Spinal cord (tissue), 10 donors: ENCODE measurements at places on chromosomes 3 and 15. TPM values are rescaled to one million over a fixed set of nuclear protein-coding genes. Genes with fewer than 3 reads are reported as not detected.

ROBO2 gene
- total RNA-seq, result 75.0 TPM

CIDEC gene
- total RNA-seq, result not detected

- H3K27me3 ChIP-seq, result no peaks in the 10 kb centered on the region
- no peak overlapping the region for H3K27ac ChIP-seq
- no peak overlapping the region for H3K4me3 ChIP-seq
- H3K4me1 ChIP-seq, result no peaks in the 10 kb centered on the region
Observed at GRCh38 chr15:70576696-70577095, 186.7 kb downstream of the UACA start.

- peaks cover 3% of the 10 kb centered on the region for H3K27me3 ChIP-seq
- no peak overlapping the region for H3K4me3 ChIP-seq
- H3K27ac ChIP-seq, result no peak overlapping the region
- H3K36me3 ChIP-seq, result no peaks in the 10 kb centered on the region
Observed at GRCh38 chr15:74212494-74212893, 9.9 kb upstream of the STRA6 start.

- no peak for DNase-seq
- no peaks in the 10 kb centered on the region for H3K4me1 ChIP-seq
- no peak overlapping the region for H3K27ac ChIP-seq
- no peaks in the 10 kb centered on the region for H3K36me3 ChIP-seq
Observed at GRCh38 chr3:17052363-17052762, 167.6 kb downstream of the PLCL2 start.

GRCh38 chr3:71132995-71133730 lies 450.4 kb downstream of the FOXP1 start:
- no peak overlapping the region for H3K27ac ChIP-seq
- no peak overlapping the region for H3K4me3 ChIP-seq
- peaks cover 14% of the 10 kb centered on the region for H3K4me1 ChIP-seq
- no peak for DNase-seq
- H3K36me3 ChIP-seq, result no peaks in the 10 kb centered on the region

DNA sequence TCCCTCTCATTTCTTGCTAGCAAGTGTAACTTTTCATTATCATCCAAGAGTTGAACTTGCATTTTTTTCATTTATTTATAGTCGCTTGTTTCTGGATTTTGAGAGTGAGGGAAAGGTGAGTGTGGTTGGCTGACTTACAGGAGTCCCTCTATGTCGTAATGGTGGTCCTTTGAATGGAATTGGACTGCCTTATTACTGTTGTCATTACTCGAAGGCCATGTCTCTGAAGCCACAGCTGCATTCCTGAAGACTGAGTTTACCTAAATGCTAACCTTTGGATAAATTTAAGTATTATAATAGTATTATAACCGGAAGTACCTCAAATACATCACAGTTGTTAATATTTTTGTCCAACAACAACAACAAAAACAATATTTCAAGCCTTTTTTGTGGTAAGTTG lies 488.9 kb downstream of the GABRG3 start:
- peaks cover 7% of the 10 kb centered on the region for H3K4me1 ChIP-seq
- no peaks in the 10 kb centered on the region for H3K27me3 ChIP-seq
- H3K27ac ChIP-seq, result no peak overlapping the region
- DNase-seq, result no peak
- H3K4me3 ChIP-seq, result no peak overlapping the region
- H3K36me3 ChIP-seq, result no peaks in the 10 kb centered on the region

- no peak overlapping the region for H3K27ac ChIP-seq
- H3K27me3 ChIP-seq, result no peaks in the 10 kb centered on the region
- no peak overlapping the region for H3K4me3 ChIP-seq
- peaks cover 13% of the 10 kb centered on the region for H3K4me1 ChIP-seq
- DNase-seq, result no peak
Observed at GRCh38 chr3:51813539-51813938, 34.5 kb upstream of the IQCF6 start.

GRCh38 chr3:42094128-42094527 lies 3.0 kb downstream of the TRAK1 start:
- H3K27me3 ChIP-seq, result no peaks in the 10 kb centered on the region
- DNase-seq, result no peak
- H3K27ac ChIP-seq, result no peak overlapping the region
- no peak overlapping the region for H3K4me3 ChIP-seq
